ENCODE measurements at places on chromosomes 2 and 18. TPM values are rescaled to one million over a fixed set of nuclear protein-coding genes. Genes with fewer than 3 reads are reported as not detected.

Gene ITGB6
- 0.13 TPM for total RNA-seq

Gene NT5DC4
- not detected for total RNA-seq

Gene EHD3
- 5.2 TPM for total RNA-seq

Gene MAL
- not detected for total RNA-seq

Gene DRC1
- total RNA-seq = not detected

Gene STPG4
- total RNA-seq = 0.13 TPM

Gene COX7A2L
- 185 TPM for total RNA-seq

Gene TRAF3IP1
- total RNA-seq = 10.4 TPM
